Progenitor cell of endocrine pancreas (in vitro differentiated cells): ENCODE measurements at places on chromosomes 6 and 20.

- no peak for DNase-seq
These were observed 20.3 kb downstream of the POFUT1 start for GRCh38 chr20:32227744-32228688.

GRCh38 chr6:49553384-49553783, 2.9 kb downstream of the C6orf141 start:
- no peak for DNase-seq

DNA sequence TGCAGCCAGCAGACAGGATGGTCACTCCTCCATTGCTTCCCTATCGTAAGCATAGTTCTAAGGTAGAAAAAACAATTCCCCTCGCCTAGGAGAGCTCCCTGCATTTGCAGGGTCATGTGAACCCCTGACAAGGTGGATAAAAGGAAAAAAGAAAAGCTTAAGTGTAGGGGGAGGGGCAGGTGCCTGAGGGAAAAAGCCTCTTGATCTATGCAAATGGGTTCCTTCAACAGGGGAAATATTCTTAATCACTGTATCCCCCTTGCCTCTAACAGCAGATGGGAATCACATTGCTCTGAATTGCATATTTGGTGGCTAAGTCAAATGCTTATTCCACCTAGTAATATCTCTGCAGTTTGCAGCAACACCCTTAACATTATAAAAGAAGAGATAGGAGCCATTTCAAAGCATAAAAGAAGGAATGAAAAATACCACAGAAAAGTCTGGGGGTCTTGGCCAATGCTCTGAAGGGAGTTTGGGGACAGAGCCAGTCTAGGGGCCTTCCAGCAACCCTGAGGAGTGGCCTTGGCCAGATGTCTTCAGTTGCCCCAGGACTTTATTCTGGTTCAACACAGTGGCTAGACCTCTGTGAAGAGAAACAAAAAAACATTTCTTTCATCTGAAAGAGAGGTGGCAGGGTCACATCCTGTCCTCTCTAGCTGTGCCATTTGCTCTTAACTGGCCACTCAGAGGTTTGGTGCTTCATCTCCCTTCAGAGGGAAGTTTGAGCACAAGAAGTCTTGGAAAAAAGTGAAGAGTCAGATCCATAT, 660.4 kb upstream of the GJE1 start:
- no peak for DNase-seq

- no peak for DNase-seq
These were observed 165.9 kb downstream of the SASH1 start for GRCh38 chr6:148508401-148509041.

GRCh38 chr20:36281785-36282380, 24.3 kb upstream of the DLGAP4 start:
- no peak for DNase-seq

GRCh38 chr6:91075244-91075976, 488.5 kb upstream of the MAP3K7 start:
- no peak for DNase-seq

GRCh38 chr6:30769853-30770524, 25.6 kb upstream of the IER3 start:
- no peak for DNase-seq

DNA sequence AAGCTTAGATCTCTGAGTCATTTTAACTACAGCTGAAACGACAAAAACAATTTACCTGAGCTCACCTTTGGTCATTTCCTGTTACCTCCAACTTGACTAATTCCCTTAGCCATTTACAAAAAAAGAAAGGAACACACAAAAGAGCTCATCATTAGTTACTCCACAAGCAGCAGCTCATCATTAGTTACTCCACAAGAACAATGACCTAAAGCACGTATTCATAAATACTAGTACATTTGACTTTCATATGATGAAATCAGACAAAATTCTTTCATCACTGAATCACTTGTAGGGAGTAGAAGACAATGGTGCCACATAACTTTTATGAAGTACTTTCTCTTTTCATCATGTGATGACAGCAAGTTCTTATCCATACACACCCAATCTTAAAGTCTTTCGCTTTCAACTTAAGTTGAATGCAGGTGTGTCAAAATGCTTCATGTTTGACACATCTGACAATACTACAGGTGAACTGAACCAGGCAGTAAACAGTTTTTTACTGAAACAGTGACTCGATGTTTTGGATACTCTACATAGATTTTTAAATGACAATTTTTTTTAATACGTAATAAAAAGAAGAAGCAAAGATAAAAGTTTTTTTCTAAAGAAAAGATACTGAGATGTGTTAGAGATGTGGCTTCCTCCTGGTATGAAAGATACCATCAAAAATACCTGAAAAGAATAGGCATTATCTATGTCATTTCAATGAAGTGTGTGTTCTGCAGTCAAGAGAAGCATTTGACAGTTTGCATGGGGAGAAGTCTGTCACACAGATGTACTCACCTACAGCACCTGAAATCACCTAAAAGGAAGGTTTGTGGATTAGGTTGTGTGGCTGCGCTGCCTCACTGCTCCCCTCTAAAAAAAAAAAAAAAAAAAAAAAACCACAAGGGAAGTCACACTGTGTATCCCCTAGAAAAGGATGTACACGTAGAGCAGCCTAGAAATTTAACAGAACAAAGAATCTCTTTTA, 109.1 kb downstream of the PRDM1 start:
- DNase-seq, result no peak

- no peak for DNase-seq
These were observed 95.8 kb upstream of the UST start for GRCh38 chr6:148650941-148651505.

DNA sequence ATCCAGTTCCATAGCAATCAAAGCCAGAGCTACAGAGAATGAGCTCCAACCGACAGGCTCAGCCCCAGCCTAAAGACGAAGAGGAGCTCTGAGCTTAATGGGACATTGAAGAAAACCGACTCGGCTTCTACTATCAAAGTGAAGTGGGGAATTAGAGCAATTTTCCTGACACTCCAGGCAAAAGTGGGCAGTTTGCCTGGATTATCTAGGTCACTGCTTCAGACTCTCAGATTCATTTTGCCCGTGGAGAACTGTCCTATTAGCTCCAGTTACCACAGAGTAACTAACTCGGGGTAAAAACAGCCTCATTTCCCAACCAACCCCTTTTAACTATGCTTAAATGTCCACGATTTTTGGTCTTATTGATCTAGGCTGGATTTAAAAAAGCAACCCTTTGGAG, 592.1 kb upstream of the NRSN1 start:
- no peak for DNase-seq

- no peak for DNase-seq
These were observed 60.4 kb upstream of the SNX9 start for GRCh38 chr6:157762636-157763035.

DNA sequence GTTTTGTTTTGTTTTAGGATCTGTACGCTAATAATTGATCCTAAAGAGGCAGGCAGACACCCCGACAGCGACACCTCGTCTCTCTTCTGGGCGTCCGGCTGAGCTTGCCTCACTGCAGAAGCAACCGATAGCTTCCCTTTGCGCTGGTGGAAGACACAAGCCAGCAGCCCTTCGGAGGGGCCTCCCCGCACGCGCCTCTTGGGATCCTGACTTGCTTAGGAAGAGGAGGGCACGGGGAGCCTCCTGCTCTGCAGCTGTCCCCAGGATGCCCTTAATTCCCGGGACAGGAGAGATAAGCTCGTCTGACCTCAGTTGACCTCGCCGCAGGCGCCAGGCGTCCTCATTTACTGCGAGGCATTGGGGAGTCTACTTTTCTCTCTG, 94.0 kb downstream of the CD83 start:
- peak; percentile 27 for DNase-seq

GRCh38 chr20:15619816-15620215, 953.4 kb downstream of the KIF16B start:
- DNase-seq, result no peak

DNA sequence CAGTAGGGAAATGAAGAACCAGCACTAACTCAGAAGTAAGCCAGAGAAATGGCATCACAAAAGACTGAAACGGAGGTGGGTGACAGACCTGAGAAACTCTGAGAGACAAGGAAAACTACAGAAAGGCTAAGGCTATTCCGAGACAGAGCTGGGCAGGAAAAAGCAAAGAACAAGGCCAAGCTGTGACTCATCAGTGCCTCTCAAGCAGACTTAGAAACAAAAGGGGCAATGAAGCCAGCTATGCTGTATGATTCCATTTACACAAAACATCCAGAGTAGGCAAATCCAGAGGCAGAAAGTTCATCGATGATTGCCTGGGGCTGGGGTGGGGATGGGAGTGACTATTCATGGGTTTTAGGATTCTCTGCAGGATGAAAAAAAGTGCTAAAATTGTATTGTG, 50.0 kb downstream of the SLC23A2 start:
- no peak for DNase-seq

DNA sequence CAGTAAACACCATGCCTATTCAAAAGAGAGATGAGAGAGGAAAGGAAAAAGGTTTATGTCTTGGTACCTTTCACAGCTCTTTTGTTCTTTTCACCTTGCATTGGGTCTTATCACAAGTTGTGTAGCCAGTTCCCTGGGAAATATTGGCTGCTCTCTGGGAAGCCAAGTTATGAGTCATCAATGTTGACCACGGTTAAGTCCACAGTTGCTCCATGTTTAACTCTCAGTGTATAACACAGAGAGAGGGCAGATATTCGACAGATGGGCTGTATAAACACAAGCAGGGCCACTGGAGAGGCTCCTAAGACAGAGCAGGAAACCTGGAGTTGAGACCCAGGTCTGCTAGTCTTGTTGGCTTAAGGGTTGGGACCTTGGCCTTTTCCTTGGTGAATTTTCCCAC, 718.6 kb downstream of the QKI start:
- no peak for DNase-seq

GRCh38 chr6:80340280-80340679, 233.8 kb downstream of the BCKDHB start:
- DNase-seq, result no peak

DNA sequence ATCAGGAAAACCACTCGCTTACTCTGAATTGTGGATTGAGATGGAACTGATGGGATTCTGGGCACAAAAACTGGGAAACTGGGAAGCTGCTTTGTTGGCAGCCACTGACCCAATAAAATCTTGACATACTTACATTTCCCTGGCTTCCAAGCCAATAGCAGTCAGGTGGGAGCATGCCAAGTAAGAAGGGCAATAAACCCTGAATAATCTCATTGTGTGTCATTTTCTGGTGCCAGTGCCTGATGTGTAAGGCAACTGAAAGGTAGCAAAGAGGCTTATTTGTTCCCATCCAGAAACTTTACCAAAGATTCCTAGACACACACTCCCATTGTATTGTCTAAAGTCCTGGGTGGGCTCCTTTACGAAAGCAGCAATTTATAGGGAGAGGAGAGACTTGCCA, 93.2 kb downstream of the TBX18 start:
- no peak for DNase-seq

- DNase-seq, result no peak
These were observed 38.4 kb upstream of the CCDC167 start for GRCh38 chr6:37538107-37538506.

DNA sequence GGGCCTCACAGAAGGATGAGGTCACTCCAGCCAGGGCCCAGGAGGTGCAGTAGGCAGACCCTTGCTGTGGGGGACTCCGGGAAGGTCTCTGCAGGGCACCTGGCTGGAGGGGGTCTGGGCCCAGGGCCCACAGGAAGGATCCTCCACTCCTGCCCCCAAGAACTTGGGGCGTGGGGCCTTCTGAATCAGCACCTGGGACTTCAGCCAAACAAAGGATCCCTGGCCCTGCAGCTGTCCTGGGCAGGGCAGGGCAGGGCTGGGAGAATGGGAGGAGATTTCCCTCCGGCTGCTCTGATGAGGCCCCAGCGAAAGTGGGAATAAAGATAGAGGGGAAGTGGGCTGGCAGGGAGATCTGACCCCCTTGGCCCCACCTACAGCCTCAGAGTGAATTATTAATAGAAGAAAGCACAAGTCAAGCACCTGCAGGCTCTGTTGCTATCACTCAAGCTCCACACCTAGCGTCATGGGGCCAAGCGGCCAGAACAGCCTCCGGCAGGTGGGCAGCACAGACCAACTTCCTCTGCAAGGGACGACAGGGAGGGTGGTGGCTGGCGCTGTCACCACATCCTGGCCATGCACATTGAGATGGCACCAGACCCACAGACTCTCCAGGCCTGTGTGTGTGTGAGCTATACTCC, 61.6 kb upstream of the MRPS10 start:
- no peak for DNase-seq

DNA sequence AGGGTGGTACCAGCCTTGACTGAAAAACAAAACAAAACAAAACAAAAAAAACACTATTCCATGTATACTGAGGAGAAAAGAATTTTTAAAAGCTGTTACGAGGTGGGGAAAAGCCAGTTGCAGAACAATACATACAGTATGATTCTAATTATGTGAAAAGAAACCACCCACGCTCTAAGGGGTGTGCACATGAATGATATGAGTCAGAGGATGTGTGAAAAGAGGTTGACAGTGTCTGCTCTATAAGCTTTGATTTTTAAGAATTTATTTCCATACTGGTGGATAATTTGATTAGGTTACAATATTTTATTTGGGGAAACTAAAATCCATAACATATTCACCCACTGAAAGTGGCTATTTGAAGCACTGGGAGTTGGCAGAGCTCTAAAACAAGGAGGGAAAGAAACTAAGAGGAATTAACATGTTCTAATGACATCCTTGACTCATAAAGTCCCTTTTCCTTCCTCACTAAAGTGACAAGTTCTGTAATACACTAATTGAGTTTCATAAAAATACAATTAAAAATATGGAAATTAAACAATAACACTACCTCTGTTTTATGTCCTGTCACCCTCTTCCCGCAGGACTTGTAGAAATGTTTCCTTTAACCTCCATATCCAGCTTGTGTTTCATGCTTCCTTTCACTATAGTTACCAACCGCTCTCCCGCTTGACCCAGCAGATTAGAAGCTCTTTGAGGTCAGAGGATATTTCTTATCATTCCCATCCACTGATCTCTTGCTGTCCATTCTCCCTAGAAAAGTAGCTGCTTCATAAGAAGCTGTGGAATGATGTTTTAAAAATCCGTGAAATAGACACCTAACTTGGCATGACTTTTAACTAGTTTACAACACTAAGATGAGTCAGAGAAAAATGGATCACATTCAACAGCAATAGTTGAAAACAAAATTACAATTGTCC, 118.6 kb upstream of the CCDC28A start:
- DNase-seq, result no peak
